GM23248 (cell line): ENCODE measurements at places on chromosomes 7 and 10. TPM values are rescaled to one million over a fixed set of nuclear protein-coding genes. Genes with fewer than 3 reads are reported as not detected.

GRCh38 chr7:35286986-35287385 lies 33.1 kb upstream of the TBX20 start:
- no peak for DNase-seq

DNA sequence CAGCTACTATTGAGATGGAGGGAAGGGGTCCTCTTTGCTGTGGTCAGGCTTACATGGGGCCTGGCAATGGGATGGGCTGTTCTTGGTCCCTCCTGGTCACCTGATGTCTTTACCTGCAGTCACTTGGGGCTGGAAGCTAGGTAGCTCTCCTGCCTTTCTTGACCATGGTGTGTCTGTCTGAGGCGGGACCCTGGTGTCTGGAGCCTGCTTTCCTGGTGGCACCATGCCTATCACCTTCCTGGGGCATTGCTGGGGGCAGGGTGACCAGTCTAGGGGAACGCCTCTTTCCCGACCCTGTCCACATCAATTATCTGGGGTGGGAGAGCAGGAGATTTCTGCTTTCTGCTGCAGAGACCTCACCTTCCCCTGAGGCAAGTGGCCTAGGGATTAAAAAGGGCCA lies 55.6 kb downstream of the ARHGAP22 start:
- DNase-seq, result no peak

GRCh38 chr7:6554848-6555247 lies 3.6 kb upstream of the GRID2IP start:
- DNase-seq, result no peak

DNA sequence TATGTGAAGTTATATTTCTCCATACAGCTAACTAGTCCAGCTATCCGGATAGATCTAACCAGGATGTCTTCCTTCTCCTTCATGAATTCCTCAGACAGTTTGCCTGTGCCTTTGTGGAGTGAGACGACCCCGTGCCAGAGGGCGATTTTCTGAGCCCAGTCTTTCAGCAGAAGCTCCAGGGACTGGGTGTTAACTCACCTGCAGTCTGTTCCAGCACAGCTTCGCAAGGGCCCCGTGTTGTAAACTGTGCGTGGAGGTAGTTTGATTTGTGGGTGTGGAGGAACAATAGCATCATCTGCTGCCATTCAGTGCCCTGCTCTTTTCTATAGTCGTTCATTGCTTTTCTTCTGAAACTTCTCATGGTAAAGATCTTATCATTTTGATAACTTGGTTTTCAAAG lies 103.8 kb downstream of the INPP5A start:
- no peak for DNase-seq

DNA sequence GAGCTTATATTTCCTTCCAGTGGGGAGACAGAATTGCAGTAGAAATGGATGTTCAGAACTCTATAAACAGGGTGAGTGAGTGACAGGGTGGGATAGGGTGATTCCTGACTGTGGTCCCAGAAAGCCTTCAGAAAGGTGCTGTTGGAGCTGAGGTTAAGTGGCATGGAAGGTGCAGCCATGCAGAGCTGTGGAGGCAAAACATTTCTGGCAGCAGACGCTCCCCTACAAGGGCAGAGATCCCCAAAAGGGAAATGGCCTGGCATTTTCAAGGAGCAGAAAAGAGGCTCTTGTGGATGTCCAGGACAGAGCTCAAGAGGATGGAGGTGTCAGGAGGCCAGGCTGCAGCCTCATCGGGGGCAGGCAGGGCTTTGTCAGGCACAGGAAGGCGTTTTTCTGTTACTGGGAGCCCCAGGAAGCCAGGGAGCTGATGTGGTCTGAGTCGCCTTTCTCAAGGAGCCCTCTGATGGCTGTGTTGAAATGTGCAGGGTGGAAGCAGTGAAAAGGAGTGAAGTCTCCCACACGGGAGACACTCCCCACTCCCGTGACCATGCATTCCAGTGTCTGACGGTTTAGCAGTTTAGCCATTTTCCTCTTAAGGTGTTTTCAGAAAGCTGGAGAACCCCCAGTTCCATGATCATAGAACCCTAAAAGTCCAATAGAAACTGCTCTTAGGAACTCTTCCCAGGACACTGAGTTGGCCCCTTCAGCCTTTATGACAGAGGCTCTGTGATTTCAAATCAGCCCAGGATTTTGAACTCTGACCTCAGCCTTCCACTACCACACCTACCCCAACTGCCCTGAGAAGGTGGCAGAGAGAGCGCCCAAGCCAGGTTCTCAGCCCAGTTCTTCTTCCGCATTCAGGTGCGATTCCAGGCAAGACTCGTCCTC lies 96.2 kb downstream of the C10orf105 start:
- peak; percentile 59 for DNase-seq

GRCh38 chr7:45874408-45875131 lies 1.7 kb upstream of the CCDC201 start:
- peak; percentile 86 for DNase-seq

- peak; percentile 27 for DNase-seq
Measured at GRCh38 chr7:149772956-149773434, 393 bp downstream of the ZNF467 start.

DNA sequence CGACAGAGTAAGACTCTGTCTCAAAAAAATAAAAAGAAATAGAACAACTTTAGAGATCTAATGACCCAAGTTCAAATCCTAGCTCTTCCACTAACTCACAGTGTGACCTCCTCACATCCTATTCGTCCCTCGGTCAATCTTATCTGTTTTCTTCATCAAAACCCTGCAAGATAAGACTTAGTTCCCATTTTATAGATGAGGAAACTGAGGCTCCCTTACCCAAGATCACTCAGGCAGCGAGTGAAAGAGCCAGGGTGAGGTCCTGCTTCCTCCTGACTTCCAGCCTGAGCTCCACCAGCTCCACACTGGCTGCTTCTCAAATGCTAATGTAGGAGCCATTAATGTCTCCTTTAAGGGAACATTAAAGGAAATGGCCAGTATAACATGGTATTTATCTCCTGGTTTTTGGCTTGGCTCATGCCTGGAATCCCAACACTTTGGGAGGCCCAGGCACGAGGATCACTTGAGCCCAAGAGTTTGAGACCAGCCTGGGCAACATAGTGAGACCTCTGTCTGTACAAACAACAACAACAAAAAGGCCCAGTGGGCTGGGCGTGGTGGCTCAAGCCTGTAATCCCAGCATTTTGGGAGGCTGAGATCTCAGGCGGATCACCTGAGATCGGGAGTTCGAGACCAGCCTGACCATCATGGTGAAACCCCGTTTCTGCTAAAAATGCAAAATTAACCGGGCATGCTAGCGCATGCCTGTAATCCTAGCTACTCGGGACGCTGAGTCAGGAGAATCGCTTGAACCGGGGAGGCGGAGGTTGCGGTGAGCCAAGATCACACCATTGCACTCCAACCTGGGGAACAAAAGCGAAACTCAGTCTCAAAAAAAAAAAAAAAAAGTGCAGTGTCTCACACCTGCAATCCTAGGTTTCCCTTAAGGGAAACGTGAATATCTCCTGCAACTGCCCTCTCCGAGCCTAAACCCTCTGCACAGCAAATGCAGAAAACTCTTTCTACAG lies 3.4 kb upstream of the RHBDD2 start:
- DNase-seq, result no peak

DNA sequence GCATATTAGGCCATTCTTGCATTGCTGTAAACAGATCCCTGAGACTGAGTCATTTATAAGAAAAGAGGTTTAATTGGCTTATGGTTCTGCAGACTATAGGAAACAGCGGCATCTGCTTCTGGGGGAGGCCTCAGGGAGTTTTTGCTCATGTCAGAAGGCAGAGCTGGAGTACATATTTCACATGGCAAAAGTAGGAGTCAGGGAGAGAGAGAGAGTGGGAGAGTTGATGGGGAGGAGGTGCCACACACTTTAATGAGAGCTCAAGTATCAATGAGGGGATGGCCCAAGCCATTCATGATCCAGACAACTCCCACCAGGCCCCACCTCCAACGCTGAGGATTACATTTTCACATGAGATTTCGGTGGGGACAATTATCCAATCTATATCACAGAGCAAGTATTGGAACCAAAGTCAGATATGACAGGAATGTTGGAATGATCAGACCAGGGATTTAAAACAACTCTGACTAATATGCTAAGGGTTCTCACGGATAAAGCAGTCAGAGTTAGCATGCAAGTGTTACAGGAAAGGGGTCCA lies 795.3 kb upstream of the CELF2 start:
- DNase-seq, result peak; percentile 28

- DNase-seq, result no peak
Measured at GRCh38 chr10:416091-416515, 273.4 kb downstream of the DIP2C start.

GRCh38 chr10:58362027-58362789 lies 23.0 kb upstream of the TFAM start:
- no peak for DNase-seq

The HHEX gene
- total RNA-seq, result 0.13 and 0.54 TPM in 2 replicates

The UFSP1 gene
- 6.7 and 9.9 TPM in 2 replicates for total RNA-seq

The TMEM236 gene
- total RNA-seq, result 0.11 and 0.13 TPM in 2 replicates

The TMEM178B gene
- 0.22 and 0.25 TPM in 2 replicates for total RNA-seq

The VOPP1 gene
- 86.5 and 106 TPM in 2 replicates for total RNA-seq

The LIPK gene
- not detected in 2 replicates for total RNA-seq

The NUTM2E gene
- not detected in 2 replicates for total RNA-seq

The ANKRD61 gene
- total RNA-seq, result not detected in 2 replicates

The AGR3 gene
- total RNA-seq, result not detected in 2 replicates

The ADO gene
- 37.7 and 38.8 TPM in 2 replicates for total RNA-seq
